IMR-90 (cell line): ENCODE measurements at places on chromosomes 2 and 18. TPM values are rescaled to one million over a fixed set of nuclear protein-coding genes. Genes with fewer than 3 reads are reported as not detected.

DNA sequence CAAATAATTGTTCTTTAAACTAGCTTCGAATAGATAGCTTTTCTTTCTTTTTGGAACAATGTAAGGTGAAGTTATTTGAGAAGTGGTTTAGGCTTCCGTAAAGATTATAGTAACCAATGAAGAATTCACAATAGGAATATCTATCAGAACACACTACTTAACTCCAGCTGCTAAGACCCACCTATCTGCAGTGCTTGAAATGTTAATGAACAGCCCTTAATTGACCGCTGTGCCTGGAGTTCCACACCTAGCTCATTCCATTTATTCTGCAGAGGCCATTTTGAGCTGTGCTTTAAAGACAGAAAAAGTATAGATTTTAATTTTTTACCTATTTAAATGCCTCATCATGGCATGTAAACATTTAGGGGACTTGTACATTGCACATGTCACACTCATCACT, 83.3 kb upstream of the APCDD1 start:
- DNase-seq = no peak
- H3K27ac ChIP-seq = no peak overlapping the region
- no peaks in the 10 kb centered on the region for H3K36me3 ChIP-seq
- no peak overlapping the region for H3K4me3 ChIP-seq
- no peaks in the 10 kb centered on the region for H3K27me3 ChIP-seq

DNA sequence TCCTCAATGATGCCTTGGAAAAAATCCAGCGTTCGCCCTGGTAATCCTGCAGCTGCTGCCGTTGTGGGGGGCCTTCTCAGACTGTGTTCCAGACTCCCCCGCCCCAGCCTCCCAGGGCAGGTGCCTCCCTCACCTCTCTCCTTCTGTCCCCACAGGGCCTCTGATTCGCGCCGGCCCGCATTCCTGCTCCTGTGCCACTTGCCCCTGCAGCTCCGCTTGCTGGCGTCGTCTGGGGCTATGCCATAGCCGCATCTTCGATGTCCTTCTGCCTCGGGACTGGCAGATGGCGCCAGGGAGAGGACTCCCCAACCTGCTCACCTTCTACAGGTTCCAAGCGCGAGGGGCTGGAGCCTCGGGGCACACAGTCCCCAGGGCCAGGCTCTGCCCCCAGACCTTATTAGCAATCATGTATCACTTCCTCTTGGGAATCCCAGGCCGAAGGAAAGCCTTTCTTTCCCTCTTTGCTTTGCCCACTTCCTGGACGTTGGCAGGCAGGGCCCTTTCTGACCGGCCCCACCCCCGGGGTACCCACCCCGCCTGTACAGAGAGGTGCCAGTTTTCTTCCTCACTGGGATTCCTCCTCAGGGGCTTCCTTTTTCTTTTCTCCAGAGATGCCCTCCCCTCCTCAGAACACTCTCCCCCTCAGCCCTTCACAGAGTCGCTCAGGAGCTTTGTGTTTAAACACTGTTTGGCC, 4.4 kb downstream of the SPATA3 start:
- no peak overlapping the region for H3K27ac ChIP-seq
- H3K4me1 ChIP-seq = no peaks in the 10 kb centered on the region
- no peak for DNase-seq
- H3K4me3 ChIP-seq = no peak overlapping the region
- H3K27me3 ChIP-seq = peaks cover 37% of the 10 kb centered on the region

- no peaks in the 10 kb centered on the region for H3K36me3 ChIP-seq
- no peak overlapping the region for H3K4me3 ChIP-seq
- no peak for DNase-seq
- no peaks in the 10 kb centered on the region for H3K27me3 ChIP-seq
- no peaks in the 10 kb centered on the region for H3K4me1 ChIP-seq
- H3K27ac ChIP-seq = no peak overlapping the region
Measured at GRCh38 chr18:69648486-69648885, 247.8 kb downstream of the DOK6 start.

DNA sequence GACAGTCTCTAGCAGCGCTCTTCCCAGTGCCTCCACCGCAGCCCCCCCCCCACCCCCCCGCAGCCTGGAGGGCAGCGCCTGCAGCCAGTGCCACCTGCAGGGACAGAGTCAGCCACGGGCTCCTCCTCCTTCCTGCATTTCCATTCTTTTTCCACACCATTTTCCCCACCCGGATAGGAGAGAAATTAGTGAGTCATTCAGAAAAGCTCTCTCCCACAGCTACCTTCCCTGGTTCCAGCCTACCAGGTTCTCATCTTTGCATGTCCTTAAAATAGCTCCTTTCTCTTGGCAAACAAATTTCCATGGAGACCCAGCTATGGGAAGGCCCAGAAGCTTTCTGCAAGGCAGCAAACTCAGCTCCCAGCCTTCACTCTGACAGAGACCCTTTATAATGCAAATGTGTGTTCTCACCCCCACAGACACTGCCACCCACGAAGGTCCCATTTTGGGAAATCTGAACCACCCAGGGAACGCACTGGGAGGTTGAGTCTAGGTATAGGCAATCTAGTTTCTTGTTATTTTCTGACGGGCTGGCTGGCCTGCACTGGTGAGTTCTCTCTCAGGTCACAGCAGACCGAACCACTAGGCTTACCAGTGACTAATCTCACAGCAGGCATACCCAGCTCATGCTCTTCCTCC, 41.8 kb upstream of the ATG16L1 start:
- peak; percentile 25 for DNase-seq
- H3K36me3 ChIP-seq = no peaks in the 10 kb centered on the region
- H3K27ac ChIP-seq = no peak overlapping the region
- H3K4me3 ChIP-seq = no peak overlapping the region
- peaks cover 35% of the 10 kb centered on the region for H3K27me3 ChIP-seq

DNA sequence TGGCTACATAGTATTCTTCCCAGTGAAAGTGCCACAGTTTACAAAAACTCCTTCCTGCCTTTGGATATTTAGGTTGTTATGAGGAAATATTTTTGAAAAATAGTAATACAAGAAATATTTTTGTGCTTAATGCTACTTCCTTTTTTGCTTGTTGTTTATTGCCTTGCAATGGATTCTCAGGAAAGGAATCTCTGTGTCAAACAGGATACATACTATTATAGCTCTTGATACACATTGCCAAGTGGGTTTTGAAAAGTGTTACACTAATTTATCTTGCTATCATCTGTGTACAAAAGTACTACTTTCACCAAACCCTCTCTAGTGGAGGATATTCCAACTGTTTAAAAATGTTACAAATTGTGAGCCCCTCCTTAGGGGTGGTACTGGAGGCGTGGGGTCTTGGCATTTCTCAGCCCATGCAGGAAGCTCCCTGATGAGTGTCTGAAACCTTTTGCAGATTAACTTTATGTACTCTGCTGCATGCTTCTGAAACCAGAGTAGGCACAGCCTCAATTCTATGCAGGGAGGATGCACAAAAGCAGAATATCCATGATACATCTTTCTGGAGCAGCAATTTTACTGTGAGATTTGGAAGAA, 54.5 kb downstream of the EVA1A start:
- H3K27ac ChIP-seq = 0 out of 2 replicates have a peak overlapping the region, but pooled peaks have one; percentile 14
- peaks cover 15% of the 10 kb centered on the region for H3K4me1 ChIP-seq
- peak; percentile 31 for DNase-seq
- no peak overlapping the region for H3K4me3 ChIP-seq

DSC3 gene
- under 0.01 TPM in 2 replicates for total RNA-seq

GRCh38 chr2:15636972-15637785, 45.5 kb downstream of the DDX1 start:
- H3K4me3 ChIP-seq = no peak overlapping the region
- H3K36me3 ChIP-seq = peaks cover 13% of the 10 kb centered on the region
- no peaks in the 10 kb centered on the region for H3K27me3 ChIP-seq
- no peak overlapping the region for H3K27ac ChIP-seq
- peak; percentile 68 for DNase-seq

GRCh38 chr2:217054791-217055190, 194.9 kb upstream of the TNP1 start:
- peaks cover 3% of the 10 kb centered on the region for H3K4me1 ChIP-seq
- no peaks in the 10 kb centered on the region for H3K36me3 ChIP-seq
- H3K27me3 ChIP-seq = no peaks in the 10 kb centered on the region; the same call in 1 of the 2 replicates
- no peak for DNase-seq
- peak overlapping the region; percentile 13; the same call in 1 of the 2 replicates for H3K27ac ChIP-seq
- H3K4me3 ChIP-seq = no peak overlapping the region

SMIM21 gene
- not detected in 2 replicates for total RNA-seq

DNA sequence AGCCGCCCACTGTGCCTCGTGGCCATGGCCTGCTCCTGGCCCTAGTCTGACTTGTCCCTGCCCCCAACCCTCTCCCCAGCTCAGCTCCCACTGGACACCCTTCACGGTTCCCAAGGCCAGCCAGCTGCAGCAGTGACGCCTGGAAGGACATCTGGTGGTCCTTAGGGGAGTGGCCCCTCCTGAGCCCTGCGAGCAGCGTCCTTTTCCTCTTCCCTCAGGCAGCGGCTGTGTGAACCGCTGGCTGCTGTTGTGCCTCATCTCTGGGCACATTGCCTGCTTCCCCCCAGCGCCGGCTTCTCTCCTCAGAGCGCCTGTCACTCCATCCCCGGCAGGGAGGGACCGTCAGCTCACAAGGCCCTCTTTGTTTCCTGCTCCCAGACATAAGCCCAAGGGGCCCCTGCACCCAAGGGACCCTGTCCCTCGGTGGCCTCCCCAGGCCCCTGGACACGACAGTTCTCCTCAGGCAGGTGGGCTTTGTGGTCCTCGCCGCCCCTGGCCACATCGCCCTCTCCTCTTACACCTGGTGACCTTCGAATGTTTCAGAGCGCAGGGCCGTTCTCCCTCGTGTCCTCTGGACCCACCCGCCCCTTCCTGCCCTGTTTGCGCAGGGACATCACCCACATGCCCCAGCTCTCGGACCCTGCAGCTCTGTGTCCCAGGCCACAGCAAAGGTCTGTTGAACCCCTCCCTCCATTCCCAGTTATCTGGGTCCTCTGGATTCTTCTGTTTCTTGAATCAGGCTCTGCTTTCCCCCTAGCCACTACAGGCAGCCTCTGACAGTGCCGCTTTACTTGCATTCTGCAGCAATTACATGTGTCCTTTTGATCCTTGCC, 35.8 kb downstream of the ANO7 start:
- peaks cover 9% of the 10 kb centered on the region; the same call in 1 of the 2 replicates for H3K4me1 ChIP-seq
- no peak overlapping the region for H3K4me3 ChIP-seq
- no peaks in the 10 kb centered on the region for H3K27me3 ChIP-seq
- peaks cover 37% of the 10 kb centered on the region for H3K36me3 ChIP-seq
- DNase-seq = peak; percentile 66

GRCh38 chr2:143428700-143429099, 299.5 kb downstream of the ARHGAP15 start:
- no peak for DNase-seq
- no peaks in the 10 kb centered on the region for H3K36me3 ChIP-seq
- H3K4me3 ChIP-seq = no peak overlapping the region
- H3K27me3 ChIP-seq = no peaks in the 10 kb centered on the region
- H3K27ac ChIP-seq = no peak overlapping the region
- peaks cover 3% of the 10 kb centered on the region for H3K4me1 ChIP-seq

- H3K4me3 ChIP-seq = peak overlapping the region; percentile 65
- H3K36me3 ChIP-seq = no peaks in the 10 kb centered on the region
- peak; percentile 84 for DNase-seq
- H3K4me1 ChIP-seq = peaks cover 17% of the 10 kb centered on the region
Measured at GRCh38 chr2:230714136-230714480, 1.5 kb downstream of the CAB39 start.

- H3K27ac ChIP-seq = no peak overlapping the region
- no peak for DNase-seq
- no peak overlapping the region for H3K4me3 ChIP-seq
- H3K27me3 ChIP-seq = no peaks in the 10 kb centered on the region
- H3K4me1 ChIP-seq = peaks cover 10% of the 10 kb centered on the region
Measured at GRCh38 chr2:19028587-19029375, 329.6 kb downstream of the OSR1 start.

MC5R gene
- total RNA-seq = not detected in 2 replicates

GRCh38 chr2:217329023-217329431, 469.2 kb upstream of the TNP1 start:
- no peaks in the 10 kb centered on the region for H3K27me3 ChIP-seq
- peak; percentile 21 for DNase-seq
- no peak overlapping the region for H3K4me3 ChIP-seq

GRCh38 chr2:195984923-195985726, 83.5 kb downstream of the DNAH7 start:
- H3K36me3 ChIP-seq = no peaks in the 10 kb centered on the region
- no peaks in the 10 kb centered on the region for H3K27me3 ChIP-seq
- no peak overlapping the region for H3K4me3 ChIP-seq
- DNase-seq = no peak
- H3K4me1 ChIP-seq = no peaks in the 10 kb centered on the region

DNA sequence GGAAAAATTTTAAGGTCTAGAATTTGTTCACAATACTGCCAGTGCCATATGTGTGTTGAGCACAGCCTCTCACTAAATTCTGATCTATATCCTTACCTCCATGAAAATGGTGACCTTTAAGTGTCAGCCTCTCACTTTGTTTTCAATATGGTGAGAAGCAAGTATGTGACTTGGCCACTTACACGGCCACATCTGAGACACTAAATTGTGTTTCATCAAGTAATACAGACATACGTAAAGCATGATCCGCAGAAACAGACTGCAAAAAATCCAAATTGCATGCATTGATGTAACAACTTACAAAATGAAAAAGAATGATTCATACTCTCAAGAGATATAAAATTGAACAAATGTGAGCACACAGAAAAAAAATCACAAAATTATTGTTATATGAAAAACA, 55.2 kb upstream of the UGP2 start:
- DNase-seq = no peak
- H3K27me3 ChIP-seq = no peaks in the 10 kb centered on the region; the same call in 1 of the 2 replicates
- no peak overlapping the region for H3K4me3 ChIP-seq
- no peak overlapping the region for H3K27ac ChIP-seq
- H3K4me1 ChIP-seq = peaks cover 15% of the 10 kb centered on the region

GRCh38 chr18:75868031-75868430, 440.5 kb upstream of the SMIM21 start:
- H3K27ac ChIP-seq = no peak overlapping the region
- no peak overlapping the region for H3K4me3 ChIP-seq
- no peaks in the 10 kb centered on the region for H3K4me1 ChIP-seq
- no peaks in the 10 kb centered on the region for H3K27me3 ChIP-seq
- no peak for DNase-seq

KATNAL2 gene
- total RNA-seq = 0.90 and 1.4 TPM in 2 replicates

FAP gene
- total RNA-seq = 71.0 and 93.9 TPM in 2 replicates

DNA sequence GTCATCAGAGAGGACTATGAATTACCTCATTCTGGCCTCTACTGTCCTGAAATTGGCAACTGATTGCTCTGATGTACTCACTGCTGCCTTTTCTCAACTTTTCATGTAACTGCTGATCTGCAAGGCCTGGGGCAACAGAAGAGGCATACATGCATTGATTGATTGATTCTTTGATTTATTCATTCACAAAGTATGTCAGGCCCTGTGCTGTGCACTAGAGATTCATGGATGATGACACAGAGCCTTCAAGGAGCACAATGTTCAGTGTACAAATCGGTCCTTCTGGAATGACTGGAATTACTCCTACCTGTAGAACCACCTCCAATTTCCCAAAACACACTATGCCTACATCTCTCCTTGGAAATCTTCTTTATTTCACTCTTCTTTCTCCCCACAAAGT, 111.3 kb downstream of the LRATD1 start:
- DNase-seq = no peak
- no peaks in the 10 kb centered on the region for H3K27me3 ChIP-seq
- H3K27ac ChIP-seq = no peak overlapping the region
- H3K36me3 ChIP-seq = no peaks in the 10 kb centered on the region

EDAR gene
- total RNA-seq = not detected in 2 replicates

ALKAL2 gene
- total RNA-seq = not detected in 2 replicates

RTP5 gene
- not detected in 2 replicates for total RNA-seq

- peaks cover 19% of the 10 kb centered on the region for H3K36me3 ChIP-seq
- peak overlapping the region; percentile 89 for H3K4me3 ChIP-seq
- peak; percentile 69 for DNase-seq
- peak overlapping the region; percentile 82; the same call in 1 of the 2 replicates for H3K27ac ChIP-seq
- H3K4me1 ChIP-seq = peaks cover 10% of the 10 kb centered on the region
Measured at GRCh38 chr18:36127836-36128529, 1.2 kb downstream of the SLC39A6 start.

RSAD2 gene
- not detected in 2 replicates for total RNA-seq
